Muscle of arm (tissue), 14 donors: ENCODE measurements at places on chromosomes 16 and 17.

DNA sequence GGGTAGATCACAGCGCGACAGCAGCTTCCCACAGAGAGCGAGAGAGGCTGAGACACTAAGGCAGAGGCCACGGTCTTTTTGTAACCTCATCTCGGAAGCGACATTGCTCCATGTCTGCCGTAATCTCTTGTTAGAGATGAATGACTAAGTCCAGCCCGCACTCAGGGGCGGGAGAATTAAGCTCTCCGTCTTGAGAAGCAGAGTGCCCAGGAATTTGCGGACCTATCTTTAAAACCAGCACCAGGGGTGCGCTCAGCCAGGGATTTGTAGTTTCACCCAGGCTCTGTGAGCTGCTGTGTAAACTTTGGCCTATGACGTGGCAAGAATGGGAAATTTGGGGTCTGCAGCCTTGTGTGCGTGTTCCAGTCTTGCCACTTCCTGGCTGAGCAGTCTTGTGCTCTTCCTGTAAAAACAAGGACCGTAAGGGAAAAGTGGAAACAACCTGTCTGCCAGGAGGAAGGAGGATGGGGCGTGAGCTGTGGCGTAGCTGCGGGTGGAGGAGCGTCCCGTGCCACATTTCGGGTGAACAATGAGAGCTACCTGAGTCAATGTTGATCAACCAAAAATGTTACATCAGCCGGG is 16.0 kb upstream of the JPH3 start:
- no peak for DNase-seq

DNA sequence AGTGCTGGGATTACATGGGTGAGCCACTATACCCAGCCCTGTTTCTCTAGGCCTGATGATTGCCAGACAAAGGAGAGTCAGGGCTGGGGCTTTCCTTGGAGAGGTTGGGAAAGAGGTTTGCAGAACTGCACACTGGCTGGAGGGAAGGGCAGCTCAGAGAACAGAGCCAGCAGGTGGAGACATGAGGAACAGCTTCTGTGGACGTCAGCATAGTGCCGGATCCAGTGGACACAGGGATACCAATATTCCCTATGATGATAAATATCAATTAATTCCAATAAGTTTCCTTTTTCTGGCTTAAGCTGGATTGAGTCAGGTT is 43.2 kb upstream of the SCNN1B start:
- DNase-seq: no peak

- DNase-seq: no peak
Measured at GRCh38 chr17:10117581-10118001, 80.8 kb downstream of the GAS7 start.

- DNase-seq: peak; percentile 39
Measured at GRCh38 chr16:19840524-19841110, 44.0 kb downstream of the GPRC5B start.

DNA sequence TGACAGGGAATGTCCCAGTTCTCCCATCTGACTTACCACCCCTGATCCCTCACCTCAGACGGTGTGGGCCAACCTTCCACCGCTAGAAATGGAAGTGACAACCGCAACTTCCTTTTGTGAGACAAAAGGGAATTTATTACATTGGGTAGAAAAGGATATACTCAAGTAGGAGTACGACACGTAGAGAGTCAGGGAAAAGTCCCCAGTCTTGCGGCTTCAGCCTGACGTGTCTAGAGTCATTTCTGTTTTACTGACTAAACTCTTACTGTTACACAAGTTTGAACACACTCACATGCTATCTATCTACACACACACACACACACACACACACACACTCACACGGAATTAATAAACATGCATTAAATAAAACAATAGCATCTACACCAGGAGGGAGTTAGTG is 178.9 kb downstream of the COPRS start:
- DNase-seq: no peak

- no peak for DNase-seq
Measured at GRCh38 chr16:55489956-55490265, 10.9 kb downstream of the MMP2 start.

DNA sequence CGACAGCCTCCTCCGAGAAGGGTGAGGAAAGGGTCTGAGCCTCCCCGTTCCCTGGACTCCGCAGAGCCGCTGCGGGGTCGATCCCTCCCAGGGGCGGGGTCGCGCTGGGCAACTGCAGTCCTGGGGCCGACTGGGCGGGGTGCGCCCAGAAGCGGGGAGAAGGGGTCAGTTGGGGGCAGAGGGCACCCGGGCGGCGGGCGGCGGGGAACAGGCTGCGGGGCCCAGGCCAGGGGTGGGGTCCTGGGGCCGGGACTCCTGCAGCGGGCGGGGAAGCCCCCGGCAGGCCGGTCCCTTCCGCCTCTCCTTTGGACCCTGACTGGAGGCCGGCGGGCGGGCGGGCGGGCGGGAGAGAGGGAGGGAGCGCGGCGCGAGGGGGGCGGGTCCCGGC is 352 bp downstream of the GGNBP2 start:
- DNase-seq: peak; percentile 94

GRCh38 chr17:10337136-10337535 is 35.7 kb downstream of the MYH13 start:
- no peak for DNase-seq

GRCh38 chr16:89361751-89362539 is 128.4 kb downstream of the ANKRD11 start:
- no peak for DNase-seq

DNA sequence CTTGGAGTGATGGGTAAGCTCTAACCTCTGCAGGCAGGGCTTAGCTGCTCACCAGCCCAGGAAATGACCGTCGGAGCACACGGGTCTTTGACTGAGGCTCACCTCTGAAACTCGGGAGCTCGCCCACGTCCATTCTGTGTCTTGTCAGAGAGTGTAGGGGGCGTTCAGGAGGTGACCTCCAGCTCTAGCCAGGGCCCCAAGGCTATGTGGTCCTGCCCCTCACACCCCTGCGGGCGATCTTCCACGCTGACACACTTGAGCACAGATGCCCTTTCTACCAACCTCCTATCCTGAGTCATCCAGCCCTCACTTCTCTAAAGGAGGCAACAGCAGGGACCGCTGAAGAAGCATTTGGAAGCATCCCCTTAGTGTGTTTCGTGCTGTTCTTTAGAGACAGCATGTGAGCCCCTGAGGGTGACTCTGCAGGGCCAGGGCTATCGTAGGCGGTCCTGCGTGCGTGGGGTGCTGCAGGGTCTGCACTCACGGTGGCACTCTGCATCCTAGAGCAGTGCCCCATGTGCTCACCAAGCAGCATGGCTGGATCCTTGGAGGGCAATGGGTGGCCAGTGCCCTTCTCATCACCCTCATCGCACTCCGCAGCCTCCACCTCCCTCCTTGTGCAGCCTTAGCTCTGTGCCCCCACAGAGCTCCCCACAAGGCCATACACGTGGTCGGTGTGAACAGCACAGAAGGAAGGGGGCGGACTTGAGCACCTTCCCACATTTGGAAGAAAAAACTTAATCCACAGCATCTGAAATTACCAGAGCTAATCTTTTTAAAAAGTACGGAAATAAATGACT is 33.8 kb downstream of the SLC47A1 start:
- no peak for DNase-seq

GRCh38 chr16:27920391-27920891 is 143.1 kb downstream of the GSG1L start:
- no peak for DNase-seq

GRCh38 chr16:89815639-89816348 is 653 bp downstream of the FANCA start:
- DNase-seq: no peak

- DNase-seq: no peak
Measured at GRCh38 chr16:53503991-53504663, 1.1 kb upstream of the AKTIP start.

DNA sequence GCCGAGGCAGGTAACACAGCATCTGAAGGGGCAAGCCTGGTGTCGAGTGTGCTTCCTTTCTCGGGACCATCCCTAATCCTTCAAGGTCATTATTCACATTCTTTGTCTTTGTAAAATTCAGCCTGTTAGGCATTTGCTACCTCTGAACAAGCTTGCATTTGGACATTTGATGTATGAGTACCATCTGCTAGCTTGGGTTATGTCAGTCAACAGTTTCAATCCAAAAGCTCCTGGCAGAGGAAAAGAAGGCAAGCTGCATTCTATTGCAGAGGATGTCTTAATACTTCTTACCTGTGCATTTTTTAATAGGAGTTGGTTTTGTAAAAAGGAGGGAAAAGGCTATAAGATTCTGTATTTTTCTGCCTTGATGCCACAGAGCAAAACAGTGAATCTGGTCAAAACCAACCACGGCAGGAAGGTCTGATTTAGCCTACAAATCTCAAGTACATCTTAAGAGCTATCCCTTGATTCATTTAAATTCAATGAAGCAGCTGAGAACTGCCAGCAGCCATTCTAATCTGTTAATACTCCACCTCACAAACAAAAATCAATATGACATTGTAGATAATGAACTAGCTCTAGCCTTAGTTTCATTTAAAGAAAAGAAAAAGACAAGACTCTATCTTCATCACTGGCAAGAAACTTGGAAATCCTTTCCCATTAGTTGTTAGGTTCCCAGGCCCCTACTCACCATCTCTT is 39.0 kb downstream of the TEX2 start:
- DNase-seq: no peak

- no peak for DNase-seq
Measured at GRCh38 chr16:58634265-58634802, 4.7 kb upstream of the CNOT1 start.

GRCh38 chr16:82016263-82016662 is 5.0 kb upstream of the SDR42E1 start:
- no peak for DNase-seq

DNA sequence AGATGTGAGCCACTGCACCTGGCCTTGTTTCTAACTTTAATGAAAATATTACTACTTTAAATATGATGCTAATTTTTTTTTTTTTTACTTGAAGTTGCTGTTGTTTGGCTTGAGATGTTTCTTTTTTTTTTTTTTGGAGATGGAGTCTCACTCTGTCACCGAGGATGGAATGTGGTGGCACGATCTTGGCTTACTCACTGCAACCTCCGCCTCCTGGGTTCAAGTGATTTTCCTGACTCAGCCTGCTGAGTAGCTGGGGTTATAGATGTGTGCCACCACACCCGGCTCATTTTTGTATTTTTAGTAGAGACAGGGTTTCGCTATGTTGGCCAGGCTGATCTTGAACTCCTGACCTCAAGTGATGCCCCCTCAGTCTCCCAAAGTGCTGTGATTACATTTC is 23.6 kb downstream of the IGSF6 start:
- no peak for DNase-seq
